NCI-H774 (cell line): ENCODE measurements at places on chromosomes 5 and 9.

- no peak for DNase-seq
Measured at GRCh38 chr9:135664266-135664665, 1.2 kb downstream of the LCN9 start.

GRCh38 chr9:116020801-116021200 lies 132.8 kb upstream of the PAPPA start:
- no peak for DNase-seq

DNA sequence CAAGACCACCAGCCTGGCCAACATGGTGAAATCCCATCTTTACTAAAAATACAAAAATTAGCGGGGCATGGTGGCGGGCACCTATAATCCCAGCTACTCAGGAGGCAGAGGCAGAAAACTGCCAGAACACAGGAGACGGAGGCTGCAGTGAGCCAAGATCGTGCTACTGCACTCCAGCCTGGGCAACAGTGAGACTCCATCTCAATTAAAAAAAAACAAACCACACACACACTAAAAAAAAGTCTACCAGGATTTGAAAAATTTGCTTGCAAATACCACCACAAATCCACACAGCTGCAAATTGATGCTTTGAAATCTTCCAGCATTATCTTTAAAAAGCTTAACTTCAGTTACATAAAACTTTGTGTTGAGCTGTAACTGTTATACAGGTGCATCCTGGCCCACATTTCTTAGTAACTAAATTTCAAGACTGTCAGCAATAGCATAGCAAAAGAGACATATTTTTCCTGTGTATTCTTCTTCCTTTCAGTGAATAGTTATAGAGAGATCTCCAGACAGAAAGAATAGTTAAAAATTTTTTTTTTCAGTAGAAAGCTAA lies 6.8 kb downstream of the CHD1 start:
- no peak for DNase-seq

DNA sequence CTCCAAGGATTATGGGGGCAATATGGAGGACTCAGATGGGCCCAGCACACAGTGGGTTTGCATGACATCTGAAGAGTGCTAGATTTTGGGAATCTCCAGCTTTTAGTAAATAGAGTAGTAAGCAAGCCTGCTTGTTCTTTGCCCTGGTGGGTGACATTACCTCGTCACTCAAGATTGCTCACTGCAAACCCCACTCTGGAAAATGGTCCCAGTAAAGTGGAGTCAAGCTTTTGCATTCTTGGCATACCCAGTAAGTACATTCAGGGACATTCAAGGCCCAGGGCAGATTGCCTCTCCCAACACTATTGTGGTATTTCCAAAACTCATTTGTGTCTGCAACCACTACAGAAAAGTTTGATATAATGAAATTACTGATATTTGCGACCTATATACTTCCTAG lies 118.5 kb downstream of the INVS start:
- no peak for DNase-seq

- DNase-seq: no peak
Measured at GRCh38 chr9:63728287-63728686, 1556.7 kb downstream of the FOXD4L5 start.

GRCh38 chr5:82664732-82665131 lies 386.6 kb upstream of the RPS23 start:
- peak; percentile 77 for DNase-seq

DNA sequence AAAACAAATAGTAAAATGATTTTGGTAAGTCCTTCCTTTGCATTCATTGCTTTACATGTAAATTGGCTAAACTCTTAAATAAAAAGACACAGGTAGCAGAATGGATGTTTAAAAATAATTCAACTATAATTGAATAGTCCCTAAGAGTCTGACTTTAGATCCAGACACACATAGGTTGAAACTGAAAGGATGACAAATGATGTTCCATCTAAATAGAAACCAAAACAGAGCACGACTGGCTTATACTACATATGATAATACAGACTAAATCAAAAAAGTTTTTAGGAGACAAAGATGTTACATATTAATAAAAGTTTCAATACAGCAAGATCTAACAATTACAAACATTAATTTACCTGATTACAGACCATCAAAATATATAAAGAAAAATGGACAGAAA lies 2055.1 kb upstream of the WWC1 start:
- no peak for DNase-seq

DNA sequence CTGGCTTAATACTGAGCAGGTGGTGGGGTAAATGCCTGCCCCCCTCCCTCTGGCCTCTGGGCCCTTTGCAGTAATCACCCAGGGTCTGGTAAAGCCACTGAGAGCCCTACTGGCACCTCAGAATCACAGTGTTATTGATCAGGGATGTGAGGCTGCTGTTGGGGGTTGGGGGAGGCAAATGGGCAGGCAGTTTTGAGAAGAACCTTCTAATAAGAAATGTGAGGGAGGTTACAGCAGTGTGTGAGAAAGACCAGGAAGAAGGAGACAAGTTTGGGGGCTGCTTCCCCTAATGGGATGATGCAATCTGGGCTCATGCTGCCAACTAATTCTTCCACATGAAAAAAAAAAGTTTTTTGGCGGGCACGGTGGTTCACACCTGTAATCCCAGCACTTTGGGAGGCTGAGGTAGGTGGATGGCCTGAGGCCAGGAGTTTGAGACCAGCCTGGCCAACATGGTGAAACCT lies 3.1 kb upstream of the B4GALT7 start:
- no peak for DNase-seq
